ENCODE measurements at places on chromosomes 4 and X. TPM values are rescaled to one million over a fixed set of nuclear protein-coding genes. Genes with fewer than 3 reads are reported as not detected.

- H3K4me3 ChIP-seq: no peak overlapping the region
- DNase-seq: no peak
- H3K27me3 ChIP-seq: no peaks in the 10 kb centered on the region
- H3K4me1 ChIP-seq: no peaks in the 10 kb centered on the region
- H3K36me3 ChIP-seq: no peaks in the 10 kb centered on the region
Measured at GRCh38 chr4:5144384-5144783, 93.1 kb downstream of the STK32B start.

DNA sequence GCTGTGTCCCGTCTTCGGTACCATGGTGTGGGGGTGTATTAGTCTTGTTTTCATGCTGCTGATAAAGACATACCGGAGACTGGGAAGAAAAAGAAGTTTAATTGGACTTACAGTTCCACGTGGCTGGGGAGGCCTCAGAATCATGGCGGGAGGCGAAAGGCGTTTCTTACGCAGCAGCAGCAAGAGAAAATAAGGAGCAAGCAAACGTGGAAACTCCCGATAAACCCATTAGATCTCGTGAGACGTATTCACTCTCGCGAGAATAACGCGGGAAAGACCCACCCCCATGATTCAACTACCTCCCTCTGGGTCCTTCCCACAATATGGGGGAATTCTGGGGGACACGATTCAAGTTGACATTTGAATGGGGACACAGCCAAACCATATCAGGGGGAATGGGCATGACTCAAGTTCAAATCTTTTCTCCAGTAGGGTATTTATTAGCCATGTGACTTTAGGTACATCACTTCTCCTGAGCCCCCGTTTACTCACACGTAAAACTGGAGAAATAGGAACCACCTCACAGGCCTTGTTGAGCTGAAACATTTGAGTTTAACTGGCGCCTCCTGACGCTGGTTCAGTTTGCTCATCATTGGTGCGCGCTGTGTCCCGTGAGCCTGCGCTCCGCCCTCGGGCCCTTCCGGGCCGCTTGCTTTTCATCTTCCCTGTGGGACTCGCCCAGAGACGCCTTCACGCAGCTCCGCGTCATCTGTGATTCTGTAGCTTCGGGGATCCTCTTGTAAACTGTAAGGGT, 35.5 kb upstream of the FAT1 start:
- H3K27ac ChIP-seq: no peak overlapping the region
- DNase-seq: no peak
- 0 out of 2 replicates have a peak, but pooled peaks cover 7% of the 10 kb centered on the region for H3K4me1 ChIP-seq
- H3K36me3 ChIP-seq: no peaks in the 10 kb centered on the region
- H3K4me3 ChIP-seq: no peak overlapping the region
- no peaks in the 10 kb centered on the region for H3K27me3 ChIP-seq

DNA sequence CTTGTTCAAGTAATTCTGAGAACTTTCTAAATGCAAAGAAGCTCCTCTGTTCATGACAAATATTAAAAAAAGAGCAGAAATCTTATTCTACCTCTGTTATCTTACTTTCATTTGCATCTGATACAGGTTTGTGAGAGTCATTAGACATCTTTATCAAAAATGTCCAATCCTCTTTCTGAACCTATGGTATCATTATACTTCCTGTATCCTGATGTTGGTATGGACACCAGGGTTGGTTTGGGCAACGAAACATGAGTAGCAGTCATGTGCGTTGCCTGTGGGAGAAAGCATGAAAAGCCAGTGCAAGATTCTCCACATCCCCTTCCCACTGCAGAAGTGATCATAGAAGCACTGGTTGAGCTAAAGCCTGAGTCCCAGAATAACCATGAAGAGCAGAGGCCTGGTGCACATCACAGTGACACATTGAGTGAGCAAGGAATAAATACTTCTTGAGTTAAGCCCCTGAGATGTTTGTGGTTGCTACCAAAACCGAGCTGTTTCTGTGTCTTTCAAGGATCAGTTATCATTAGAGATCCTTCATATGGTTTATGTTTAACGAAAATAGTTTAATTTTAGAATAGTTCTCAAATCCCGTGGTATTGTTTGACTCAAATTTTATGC, 197.2 kb downstream of the BANK1 start:
- peaks cover 4% of the 10 kb centered on the region for H3K4me1 ChIP-seq
- H3K4me3 ChIP-seq: no peak overlapping the region
- no peaks in the 10 kb centered on the region for H3K27me3 ChIP-seq
- no peak overlapping the region for H3K27ac ChIP-seq
- DNase-seq: no peak

GRCh38 chrX:30904632-30905031, 15.6 kb upstream of the TAB3 start:
- no peak for DNase-seq
- no peaks in the 10 kb centered on the region for H3K27me3 ChIP-seq
- H3K4me3 ChIP-seq: no peak overlapping the region
- H3K27ac ChIP-seq: no peak overlapping the region

- H3K4me1 ChIP-seq: no peaks in the 10 kb centered on the region
- no peak overlapping the region for H3K4me3 ChIP-seq
- H3K27me3 ChIP-seq: no peaks in the 10 kb centered on the region
- no peak for DNase-seq
- no peaks in the 10 kb centered on the region for H3K36me3 ChIP-seq
Measured at GRCh38 chr4:141028024-141028529, 105.2 kb downstream of the RNF150 start.

DNA sequence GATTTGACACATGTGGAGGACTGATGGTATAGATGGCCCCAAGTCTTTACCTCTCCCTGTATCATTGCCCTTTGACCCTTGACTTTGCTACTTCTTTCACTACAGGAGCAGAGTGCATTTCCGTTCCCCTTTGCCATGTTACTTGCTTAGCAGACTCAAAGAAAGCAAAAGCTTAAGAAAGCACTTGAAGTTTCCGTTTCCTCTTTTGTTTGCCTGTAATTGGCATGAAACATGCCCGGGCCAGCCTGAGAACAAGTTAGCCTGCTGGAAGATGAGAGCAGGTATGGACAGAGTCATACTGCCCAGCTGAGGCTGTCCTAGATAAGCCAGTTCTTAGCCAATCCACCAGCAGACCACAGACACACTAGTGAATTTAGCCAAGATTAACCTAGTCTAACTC, 206.0 kb downstream of the BCOR start:
- no peak overlapping the region for H3K4me3 ChIP-seq
- H3K4me1 ChIP-seq: no peaks in the 10 kb centered on the region
- no peaks in the 10 kb centered on the region for H3K27me3 ChIP-seq
- DNase-seq: no peak

DNA sequence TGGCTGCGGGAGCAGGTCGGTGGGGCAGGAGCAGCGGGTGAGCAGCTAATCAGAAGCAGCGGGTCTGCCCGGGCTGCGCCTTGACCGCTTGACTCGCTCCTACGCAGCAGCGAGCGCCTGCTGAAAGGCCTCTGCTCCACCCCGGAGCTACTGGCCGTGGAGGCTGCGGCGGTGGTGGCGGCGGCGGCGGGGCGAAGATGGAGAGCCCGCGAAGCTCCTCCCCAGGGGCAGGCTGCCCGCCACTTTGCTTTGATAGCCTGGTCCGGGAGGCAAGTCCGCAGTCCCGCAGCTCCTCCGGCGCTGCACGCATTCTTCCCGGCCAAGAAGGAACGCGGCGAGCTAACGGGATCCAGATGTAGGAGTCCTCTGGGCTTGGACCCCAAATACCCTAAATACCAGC, 36.7 kb downstream of the PJA1 start:
- H3K36me3 ChIP-seq: no peaks in the 10 kb centered on the region
- peaks cover 30% of the 10 kb centered on the region for H3K27me3 ChIP-seq
- 0 out of 2 replicates have a peak, but pooled peaks cover 5% of the 10 kb centered on the region for H3K4me1 ChIP-seq
- DNase-seq: peak; percentile 50

DNA sequence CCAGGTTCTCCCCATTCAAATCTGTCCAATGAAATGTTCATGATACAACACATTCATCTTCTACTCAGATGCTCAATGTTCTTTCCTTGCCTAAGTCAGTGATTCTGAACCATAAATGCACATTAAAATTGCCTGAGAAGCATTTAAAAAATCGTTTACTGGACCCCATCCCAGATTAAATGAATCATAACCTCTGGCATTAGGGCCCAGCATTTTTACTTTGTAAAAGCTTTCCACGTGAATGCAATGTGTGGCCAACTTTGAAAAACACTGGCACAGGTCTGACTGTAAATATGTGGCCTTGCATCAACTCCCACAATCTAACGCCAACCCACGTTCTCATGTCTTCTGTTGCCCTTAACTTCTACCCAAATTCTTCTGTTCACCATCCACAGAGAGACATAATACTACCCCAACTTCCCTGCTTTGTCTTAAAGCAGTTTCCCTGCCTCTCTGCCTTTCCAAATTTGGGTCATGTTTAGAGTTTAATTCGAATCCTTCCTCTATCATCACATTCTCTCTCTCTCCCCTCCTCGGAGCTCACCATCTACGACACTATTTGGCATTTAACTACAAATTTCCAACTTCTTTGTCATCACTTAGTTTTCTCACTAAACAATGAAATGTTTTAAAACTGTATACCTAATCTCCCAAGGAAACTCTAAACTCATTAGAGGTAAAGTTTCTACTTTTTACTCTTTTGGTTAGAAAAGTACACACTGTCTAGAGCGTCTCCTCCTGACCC, 78.7 kb downstream of the PRKG2 start:
- no peak overlapping the region for H3K4me3 ChIP-seq
- H3K36me3 ChIP-seq: no peaks in the 10 kb centered on the region
- no peak overlapping the region for H3K27ac ChIP-seq
- H3K27me3 ChIP-seq: no peaks in the 10 kb centered on the region
- no peak for DNase-seq

DNA sequence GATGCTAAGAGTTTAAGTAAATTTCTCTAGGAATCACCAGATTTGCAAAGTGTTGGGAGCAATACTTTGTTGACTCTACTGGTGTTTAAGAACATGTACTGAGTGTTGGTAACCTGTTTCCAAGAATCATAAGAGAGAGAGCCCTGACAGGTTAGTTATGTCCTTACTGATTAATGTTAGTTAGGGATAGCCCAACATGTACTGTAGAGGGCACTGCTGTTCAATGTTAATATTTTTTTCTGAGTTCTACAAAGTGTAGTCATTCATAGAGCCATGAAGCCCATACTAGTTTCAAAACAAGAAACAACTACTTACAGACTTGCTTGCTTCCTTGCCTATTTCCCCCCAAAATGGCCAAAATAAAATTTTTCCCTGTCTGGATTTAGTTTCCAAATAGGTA, 11.9 kb downstream of the TMPRSS11D start:
- DNase-seq: peak; percentile 53
- no peak overlapping the region for H3K4me3 ChIP-seq
- H3K4me1 ChIP-seq: no peaks in the 10 kb centered on the region
- no peak overlapping the region for H3K27ac ChIP-seq
- H3K36me3 ChIP-seq: no peaks in the 10 kb centered on the region
- H3K27me3 ChIP-seq: no peaks in the 10 kb centered on the region

- no peaks in the 10 kb centered on the region for H3K27me3 ChIP-seq
- no peak for DNase-seq
- no peak overlapping the region for H3K27ac ChIP-seq
- H3K4me3 ChIP-seq: no peak overlapping the region
Measured at GRCh38 chrX:47169273-47169672, 24.3 kb downstream of the RBM10 start.

- no peaks in the 10 kb centered on the region for H3K4me1 ChIP-seq
- H3K27ac ChIP-seq: no peak overlapping the region
- DNase-seq: peak; percentile 51
- H3K27me3 ChIP-seq: no peaks in the 10 kb centered on the region
Measured at GRCh38 chrX:133045986-133046385, 50.9 kb downstream of the USP26 start.

DNA sequence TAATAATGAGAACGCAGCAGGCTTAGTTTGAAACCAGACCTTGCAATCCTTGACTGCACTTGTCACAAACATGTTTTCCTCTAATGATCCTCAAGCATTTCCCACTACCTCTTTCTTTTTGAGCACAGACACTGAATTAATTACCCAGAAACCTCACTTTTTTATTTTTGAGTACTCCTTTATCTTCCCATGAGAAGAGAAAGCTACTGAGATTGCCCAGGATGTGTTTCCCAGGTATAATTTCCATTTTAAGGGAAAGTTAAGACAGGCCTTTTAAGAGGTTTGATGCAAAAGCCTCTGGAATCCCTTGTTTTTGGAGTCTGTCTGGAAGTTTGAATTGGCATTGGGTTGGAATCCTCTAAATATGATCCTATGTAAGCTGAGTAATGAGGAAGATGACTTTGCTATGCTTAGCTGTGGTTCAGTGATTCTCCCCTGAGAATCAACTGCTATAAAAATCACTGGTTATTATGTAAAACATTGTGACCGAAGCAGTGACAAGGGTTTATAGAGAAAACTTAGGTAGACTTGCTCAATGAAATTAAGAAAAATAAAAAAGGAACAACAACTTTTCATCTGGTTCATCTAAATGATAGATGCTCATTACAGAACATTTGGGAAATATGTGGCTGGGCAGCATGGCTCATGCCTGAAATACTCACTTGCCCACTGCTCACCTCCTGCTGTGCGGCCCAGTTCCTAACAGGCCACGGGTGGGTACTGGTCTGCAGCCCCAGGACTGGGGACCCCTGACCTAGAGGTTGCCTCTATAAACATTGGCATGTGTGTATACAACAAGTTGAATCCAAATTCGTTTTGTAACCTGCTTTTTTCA, 10.8 kb upstream of the RHOH start:
- H3K4me1 ChIP-seq: peaks cover 30% of the 10 kb centered on the region
- no peaks in the 10 kb centered on the region for H3K36me3 ChIP-seq
- no peak overlapping the region for H3K4me3 ChIP-seq
- H3K27me3 ChIP-seq: no peaks in the 10 kb centered on the region

DNA sequence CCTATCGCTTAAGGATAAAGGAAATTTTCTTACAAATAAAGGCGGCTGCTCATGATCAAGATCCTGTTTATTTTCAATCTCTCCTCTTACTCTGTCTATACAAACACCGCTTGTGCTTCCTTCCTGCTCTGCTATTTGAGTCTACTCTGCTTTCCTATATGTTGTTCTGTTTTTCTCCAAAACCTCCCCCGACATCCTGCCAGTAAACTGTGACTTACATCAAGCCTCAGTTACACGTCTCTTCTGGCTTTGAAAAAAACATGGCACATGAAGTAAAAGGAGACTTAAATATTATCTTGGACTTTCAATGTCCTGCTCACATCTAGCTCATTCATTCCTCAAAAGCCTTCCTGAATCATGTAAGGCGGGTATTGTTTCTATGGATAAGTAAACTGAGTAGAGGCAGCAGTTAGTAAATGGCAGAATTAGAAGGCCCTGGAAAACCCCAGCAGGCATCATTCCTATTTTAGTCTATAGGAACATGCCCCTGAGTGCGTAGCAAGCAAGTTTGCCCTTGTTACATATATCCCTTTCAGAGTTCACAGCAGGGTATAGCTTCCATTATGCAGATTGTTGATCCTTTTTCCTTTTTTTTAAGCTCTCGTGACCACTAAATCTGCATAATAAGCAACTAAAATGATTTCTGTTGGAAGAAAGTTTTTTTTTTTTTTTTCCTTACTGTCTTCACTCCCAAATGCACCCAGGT, 280.1 kb downstream of the RAPGEF2 start:
- peaks cover 65% of the 10 kb centered on the region for H3K27me3 ChIP-seq
- H3K36me3 ChIP-seq: no peaks in the 10 kb centered on the region
- peak overlapping the region; percentile 29 for H3K4me3 ChIP-seq
- H3K4me1 ChIP-seq: peaks cover 16% of the 10 kb centered on the region
- peak; percentile 57 for DNase-seq

GRCh38 chr4:89619206-89619962, 217.6 kb downstream of the SNCA start:
- H3K36me3 ChIP-seq: no peaks in the 10 kb centered on the region
- H3K27me3 ChIP-seq: no peaks in the 10 kb centered on the region
- H3K4me3 ChIP-seq: no peak overlapping the region
- no peak overlapping the region for H3K27ac ChIP-seq
- no peaks in the 10 kb centered on the region for H3K4me1 ChIP-seq

GRCh38 chr4:40562681-40563080, 67.0 kb downstream of the RBM47 start:
- H3K4me3 ChIP-seq: no peak overlapping the region
- no peak for DNase-seq
- H3K36me3 ChIP-seq: no peaks in the 10 kb centered on the region
- no peaks in the 10 kb centered on the region for H3K27me3 ChIP-seq
- peaks cover 17% of the 10 kb centered on the region for H3K4me1 ChIP-seq
- peak overlapping the region; percentile 34 for H3K27ac ChIP-seq

XPNPEP2 gene
- not detected for total RNA-seq

NPNT gene
- total RNA-seq: 1.4 TPM

HSD17B13 gene
- not detected for total RNA-seq

All from GM23338 (cell line).